ENCODE measurements at places on chromosomes 6 and 20.

DNA sequence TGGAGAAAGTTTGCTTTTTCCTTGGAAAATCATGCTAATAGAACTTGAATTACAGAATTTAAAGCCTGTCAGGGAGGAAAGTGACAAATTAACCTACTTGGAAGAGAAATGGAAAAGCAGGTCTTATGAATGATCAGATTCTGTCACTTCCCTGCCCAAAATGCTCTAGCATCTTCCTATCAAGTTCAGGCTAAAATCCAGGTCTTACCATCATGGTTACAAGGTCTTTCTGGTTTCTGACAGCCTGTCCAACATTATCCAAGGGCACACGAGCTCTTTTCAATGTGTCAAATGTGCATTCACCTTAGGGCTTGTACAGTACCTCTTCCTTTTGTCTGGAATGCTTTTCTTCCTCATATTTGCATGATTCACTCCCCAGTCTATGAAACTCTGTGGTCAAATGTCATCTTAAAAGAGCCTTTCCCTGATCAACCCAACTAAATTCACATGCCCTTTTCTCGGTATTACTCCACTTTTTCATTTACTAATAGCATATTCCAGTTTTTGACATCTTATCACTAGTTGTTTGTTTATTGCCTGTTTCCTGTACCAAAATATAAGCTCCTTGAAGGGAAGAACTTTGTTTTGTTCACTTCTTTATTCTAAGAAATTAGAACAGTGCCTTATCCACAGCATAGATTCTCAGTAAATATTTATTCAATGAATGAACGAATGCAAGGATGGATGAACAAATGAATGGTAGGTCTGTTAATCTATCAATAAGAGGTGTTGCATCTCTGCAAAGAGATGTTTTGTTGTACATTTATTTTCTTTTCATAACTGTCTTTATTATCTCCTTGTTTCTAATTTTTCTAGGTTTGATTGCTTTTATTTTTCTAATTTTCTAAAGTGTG lies 139.5 kb downstream of the BCAS1 start:
- DNase-seq, result no peak

DNA sequence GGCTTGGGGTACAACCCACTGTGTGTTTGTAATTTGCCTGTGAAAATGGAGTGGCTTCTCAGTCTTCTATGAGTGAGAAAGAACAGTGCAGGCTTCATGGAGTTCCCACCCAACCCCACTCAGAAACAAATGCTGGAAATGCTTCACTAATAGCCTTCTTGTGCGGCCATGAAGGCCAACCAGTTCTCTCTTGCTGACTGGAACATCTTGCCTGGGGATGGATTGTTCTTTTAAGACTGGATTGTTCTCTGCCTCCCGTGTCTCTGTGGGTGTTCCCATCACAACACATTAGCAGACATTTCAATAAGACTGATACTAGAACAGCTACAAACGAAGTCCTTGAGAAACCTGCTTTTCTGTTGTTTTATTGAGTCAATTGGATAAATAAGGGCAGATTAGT lies 110.6 kb downstream of the PPP1R14C start:
- no peak for DNase-seq

- no peak for DNase-seq
Observed at GRCh38 chr20:12649234-12649633, 359.5 kb upstream of the SPTLC3 start.

DNA sequence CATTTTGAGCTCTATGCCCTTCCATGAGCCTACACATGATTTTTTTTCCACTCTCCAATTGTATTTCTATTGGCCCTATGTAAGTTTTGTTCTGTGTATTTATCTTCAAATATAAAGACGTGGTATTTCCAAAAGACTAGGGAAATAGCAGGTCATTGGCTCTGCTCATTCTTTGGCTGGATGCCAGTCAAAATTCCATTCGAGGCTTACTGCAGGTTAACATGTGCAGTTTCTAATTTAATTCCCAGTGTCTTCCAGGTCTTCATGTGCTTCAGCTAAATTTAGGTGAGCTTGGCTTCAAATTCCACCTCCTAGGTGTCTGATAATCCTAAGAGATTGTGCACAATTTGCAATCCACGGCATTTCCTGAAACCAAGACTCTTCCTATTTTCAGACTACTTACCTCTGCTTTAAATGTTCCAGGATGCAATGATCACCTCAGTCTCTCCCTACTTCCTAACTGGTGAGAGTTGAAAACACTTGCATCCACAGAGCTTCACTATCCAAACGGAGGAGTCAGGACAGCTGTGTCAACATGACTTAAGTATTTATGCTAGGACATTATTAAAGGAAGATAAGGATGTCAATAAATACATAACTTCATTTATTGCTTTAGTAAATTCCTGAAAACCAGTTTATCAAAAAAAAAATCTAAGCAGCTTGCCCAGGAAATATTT lies 236.1 kb downstream of the COL12A1 start:
- no peak for DNase-seq

DNA sequence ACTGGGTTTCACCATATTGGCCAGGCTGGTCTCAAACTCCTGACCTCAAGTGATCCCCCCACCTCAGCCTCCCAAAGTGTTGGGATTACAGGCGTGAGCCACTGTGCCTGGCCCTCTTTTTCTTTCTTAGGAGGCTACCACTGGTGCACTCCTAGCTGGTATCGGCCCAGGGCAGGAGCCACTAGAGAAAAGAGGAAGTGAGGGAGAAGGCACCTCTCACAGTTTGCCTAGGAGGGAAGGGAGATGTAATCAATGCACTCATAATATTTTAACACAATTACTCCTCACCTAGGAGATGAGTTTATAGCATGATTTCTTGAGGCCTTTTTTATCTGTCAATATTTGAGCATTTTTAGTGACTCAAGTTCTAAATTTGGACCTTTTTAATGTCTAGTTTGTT lies 189.0 kb upstream of the SOX4 start:
- no peak for DNase-seq

DNA sequence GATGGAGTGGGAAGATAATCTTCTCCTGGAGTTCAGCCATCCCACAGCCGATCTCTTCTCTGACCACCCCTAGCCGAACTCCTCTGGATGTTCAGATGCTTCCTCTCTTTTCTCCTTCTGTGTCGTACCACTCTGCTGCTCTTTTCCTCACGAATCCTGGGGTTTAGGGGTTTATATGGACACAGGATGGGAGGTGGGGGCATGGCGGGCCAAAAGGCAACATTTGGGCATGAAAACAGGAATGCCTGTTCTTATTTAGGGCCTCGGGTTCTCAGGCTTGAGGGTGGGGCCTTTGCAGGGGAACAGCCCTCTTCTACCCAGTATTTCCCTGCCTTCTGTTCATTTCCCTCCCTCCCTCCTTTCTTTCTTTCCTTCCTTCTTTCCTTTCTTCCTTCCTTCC lies 112.7 kb downstream of the SLC35B3 start:
- DNase-seq, result no peak

GRCh38 chr20:51162015-51162414 lies 139.1 kb upstream of the KCNG1 start:
- no peak for DNase-seq

DNA sequence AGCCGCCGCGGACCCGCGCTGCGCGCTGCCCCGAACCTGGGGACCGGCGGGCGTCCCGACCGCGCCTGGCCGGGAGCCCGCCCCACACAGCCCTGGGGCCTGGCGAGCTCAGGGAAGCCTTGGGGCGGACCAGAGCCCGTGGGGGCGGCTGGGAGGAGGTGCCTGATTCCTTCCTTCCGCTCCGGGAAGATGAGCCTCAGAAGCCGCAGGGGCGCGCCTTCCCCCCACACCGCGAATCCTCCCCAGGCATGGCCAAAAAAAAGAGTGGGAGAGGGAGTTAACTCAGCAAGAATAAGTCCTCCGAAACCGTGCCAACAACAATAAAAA lies at the start of gene CBLN4:
Gene CBLN4, minus strand, starts transcription at position 131 of the 327 bp plus-strand sequence. CDS start 1,348 bp downstream, outside the sequence.
- no peak for DNase-seq

DNA sequence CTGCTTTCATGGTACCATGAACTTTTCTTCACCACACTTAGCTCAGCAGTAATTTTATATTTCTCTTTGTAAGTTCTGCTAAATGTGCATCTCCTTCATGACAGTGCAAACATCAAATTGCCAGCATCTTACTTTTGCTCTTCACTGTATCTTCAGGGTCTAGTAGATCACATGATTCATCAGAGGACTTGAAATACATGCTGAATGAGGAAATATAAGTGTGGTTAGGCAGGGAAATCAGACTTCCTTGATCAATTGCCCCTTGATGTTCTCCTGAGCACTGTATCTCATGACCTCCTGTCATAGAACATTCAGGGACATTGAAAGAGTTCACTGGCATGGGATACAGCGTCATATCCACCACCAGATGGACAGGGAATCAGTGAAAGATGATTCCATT lies 25.3 kb upstream of the POLR1H start:
- DNase-seq, result no peak

Measured in vagina (tissue), 2 donors.